ENCODE measurements at places on chromosomes 6 and 20. TPM values are rescaled to one million over a fixed set of nuclear protein-coding genes. Genes with fewer than 3 reads are reported as not detected.

DNA sequence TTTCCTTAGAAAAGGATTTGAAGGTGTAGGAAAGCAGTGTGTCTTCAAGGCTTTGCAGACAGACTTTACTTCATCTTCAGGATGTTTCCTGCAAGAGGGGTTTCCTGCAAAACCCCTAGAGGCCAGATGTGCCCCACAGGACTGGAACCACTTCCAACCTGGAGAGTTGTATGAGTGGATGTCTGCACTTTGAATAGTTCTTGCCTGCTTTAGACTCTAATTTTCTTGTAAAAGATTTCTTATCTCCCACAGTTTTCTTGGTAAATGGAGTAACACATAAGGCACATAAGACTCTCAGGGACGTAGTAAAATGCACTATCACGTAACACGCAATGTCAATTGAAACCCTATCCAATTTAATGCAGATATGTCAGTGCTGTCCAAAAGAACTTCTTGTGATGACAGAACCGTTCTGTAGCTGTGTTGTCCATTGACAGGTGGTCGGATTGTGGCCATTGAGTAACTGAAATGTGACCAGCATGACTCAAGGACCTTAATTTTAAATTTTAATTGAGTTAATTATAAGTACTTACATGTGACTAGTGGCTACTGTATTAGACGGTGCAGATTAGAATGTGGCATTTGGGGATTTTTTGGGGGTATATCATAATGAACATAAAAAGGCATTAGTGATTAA is 118.7 kb downstream of the JARID2 start:
- no peak for DNase-seq

DNA sequence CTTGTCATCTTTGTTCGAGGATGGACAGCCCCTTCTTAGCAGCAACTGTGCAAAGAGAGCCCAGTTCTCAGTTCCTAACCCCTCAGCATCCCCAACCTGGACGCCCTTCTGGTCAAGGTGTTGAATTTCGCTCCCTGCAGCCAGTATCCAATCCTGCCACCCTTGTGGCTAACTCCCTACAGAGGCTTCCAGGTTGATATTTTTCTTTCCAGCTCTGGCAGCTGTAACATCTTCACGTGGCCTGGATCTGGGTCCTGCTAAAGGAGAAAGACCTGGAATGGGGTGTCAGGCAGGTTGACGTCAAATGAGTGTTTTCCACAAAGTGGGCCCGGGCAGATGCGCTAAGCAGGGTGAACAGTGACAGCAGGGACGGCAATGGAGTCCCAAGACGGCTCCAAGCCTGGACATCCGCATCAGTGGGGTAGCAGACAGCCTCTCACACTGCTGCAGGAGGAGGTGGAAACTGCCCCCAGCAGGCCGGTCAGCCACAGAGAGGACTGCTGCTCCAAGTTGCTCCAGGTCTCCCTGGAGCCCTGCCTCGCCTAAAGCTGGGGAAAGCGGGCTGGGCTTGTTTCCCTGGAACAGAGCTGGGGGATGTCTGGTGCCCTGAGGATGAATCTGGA is 1.0 kb upstream of the YTHDF1 start:
- no peak for DNase-seq

GRCh38 chr6:5522147-5522546 is 260.8 kb downstream of the FARS2 start:
- no peak for DNase-seq

- DNase-seq: no peak
These were observed 672.0 kb downstream of the RFPL4B start for GRCh38 chr6:113019176-113019575.

- DNase-seq: no peak
These were observed 9.2 kb downstream of the PACRG start for GRCh38 chr6:162736961-162737360.

DNA sequence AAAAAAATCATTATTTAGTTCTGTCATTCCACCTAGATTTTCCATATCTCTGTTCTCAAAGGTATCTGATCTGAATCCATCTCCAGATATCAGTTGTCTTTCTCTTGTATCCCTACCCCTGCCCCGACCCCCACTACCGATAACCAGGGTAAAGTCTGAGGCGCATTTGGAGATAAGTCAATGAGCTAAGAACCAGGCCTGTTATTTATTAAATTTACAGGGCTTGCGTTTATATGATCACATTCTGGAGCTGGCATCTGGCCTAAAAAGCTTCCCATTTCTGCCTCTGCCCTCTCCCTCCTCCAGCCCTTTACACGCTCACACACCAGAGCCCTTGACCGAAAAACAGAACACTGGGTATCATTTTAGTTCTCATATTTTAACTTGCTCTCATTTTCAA is 144.7 kb downstream of the ALDH8A1 start:
- no peak for DNase-seq

The RAB23 gene
- 21.5 TPM for total RNA-seq

The RSPO3 gene
- 1.9 TPM for total RNA-seq

The ZBTB12 gene
- total RNA-seq: 4.9 TPM

The NKAIN4 gene
- total RNA-seq: 65.4 TPM

The PRKN gene
- total RNA-seq: 1.6 TPM
